ENCODE measurements at places on chromosomes 2 and 18. TPM values are rescaled to one million over a fixed set of nuclear protein-coding genes. Genes with fewer than 3 reads are reported as not detected.
A peak's percentile ranks its signal among the peaks of the same experiment; 100 is the strongest.

The LIMS3 gene
- total RNA-seq: 10.0 TPM

- no peak overlapping the region for H3K4me3 ChIP-seq
- peaks cover 14% of the 10 kb centered on the region for H3K36me3 ChIP-seq
- H3K27ac ChIP-seq: no peak overlapping the region
- DNase-seq: peak; percentile 1
- peaks cover 11% of the 10 kb centered on the region for H3K27me3 ChIP-seq
Measured at GRCh38 chr2:109375656-109376055, 238.1 kb downstream of the SEPTIN10 start.

The SLC39A6 gene
- total RNA-seq: 28.2 TPM

- peaks cover 6% of the 10 kb centered on the region for H3K36me3 ChIP-seq
- H3K27me3 ChIP-seq: peaks cover 2% of the 10 kb centered on the region
- H3K27ac ChIP-seq: peak overlapping the region; percentile 62
- peaks cover 41% of the 10 kb centered on the region for H3K4me1 ChIP-seq
- no peak overlapping the region for H3K4me3 ChIP-seq
- no peak for DNase-seq
Measured at GRCh38 chr2:230721712-230722111, 9.1 kb downstream of the CAB39 start.

The TEKT4 gene
- total RNA-seq: not detected

DNA sequence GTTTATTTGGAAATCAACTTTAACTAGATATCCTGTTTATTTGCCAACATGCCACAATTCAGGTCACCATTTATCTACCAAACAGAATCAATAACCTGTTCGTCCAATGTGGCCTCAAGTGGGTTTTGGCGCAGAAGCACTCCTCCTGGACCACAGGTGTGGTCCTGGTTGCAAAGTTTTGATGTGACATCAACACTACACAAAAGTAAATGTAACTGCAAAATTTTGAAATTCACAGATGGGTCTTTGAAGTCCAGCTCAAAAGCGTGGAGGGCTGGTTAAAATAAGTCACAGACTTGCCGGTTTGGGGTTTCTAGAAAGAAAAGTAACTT is 474 bp upstream of the GCA start:
- H3K4me1 ChIP-seq: peaks cover 32% of the 10 kb centered on the region
- peak overlapping the region; percentile 84 for H3K27ac ChIP-seq
- peak overlapping the region; percentile 97 for H3K4me3 ChIP-seq
- no peak for DNase-seq

DNA sequence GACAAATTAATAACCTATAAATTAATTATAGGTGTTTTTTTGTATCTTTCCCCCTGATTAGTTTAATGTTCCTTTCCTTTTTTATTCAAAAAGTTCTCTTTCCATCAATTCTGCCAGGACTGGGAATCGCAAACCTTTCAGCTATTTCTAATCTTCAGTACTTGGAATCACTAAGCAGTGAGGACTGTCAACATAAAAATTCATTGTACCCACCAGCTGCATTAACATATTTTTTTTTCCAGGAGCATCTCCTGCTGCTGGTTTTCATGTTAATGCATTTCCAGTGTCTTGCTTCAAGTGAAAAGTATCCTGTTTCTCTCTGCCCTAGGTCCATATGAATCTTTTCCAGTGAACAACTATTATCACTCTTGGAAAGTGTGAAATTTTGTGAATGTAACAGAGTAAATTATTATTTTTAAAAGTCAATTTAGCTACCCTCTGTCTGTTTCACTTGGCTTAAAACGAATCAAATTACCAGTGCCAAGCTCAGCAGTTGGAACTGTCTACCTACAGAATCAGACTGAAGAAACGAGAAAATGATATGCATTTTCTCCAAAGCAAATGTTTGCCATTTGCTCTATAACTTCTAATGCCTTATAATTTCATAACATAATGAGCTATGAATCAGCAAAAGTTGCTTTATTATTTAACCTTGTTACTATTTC is 804.4 kb downstream of the EPHA4 start:
- H3K4me3 ChIP-seq: no peak overlapping the region
- no peaks in the 10 kb centered on the region for H3K36me3 ChIP-seq
- no peaks in the 10 kb centered on the region for H3K4me1 ChIP-seq
- H3K27ac ChIP-seq: no peak overlapping the region
- no peaks in the 10 kb centered on the region for H3K27me3 ChIP-seq

DNA sequence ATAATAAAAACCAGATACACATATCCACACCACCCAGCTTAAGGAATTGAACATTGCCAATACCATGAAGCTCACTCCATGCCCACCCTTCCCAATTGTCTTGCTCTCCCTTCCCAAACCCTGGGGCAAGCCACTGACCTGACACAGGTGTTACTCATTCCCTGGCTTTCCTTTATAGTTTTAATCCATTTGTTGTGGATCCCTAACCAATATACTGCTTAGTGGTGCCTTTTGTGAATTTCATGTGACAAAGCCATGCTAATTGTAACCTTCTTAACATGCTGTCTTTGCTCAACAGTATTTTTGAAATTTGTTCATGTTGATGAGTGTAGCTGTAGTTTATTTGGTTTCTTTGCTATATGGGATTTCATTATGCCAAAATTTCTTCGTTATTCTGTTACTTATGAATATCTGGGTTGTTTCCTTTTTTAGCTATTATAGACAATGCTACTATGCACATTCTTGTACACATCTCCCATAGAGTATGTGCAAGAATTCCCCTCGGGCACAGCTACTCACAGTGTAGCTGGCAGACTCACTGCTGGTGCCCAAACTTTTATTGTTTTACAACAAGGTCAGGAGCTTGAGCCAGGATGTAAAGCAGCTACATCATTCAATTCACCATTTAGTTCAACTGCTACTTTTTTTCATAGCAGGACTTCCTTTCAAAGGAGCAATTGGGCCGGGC is 90.8 kb upstream of the ATL2 start:
- H3K4me1 ChIP-seq: no peaks in the 10 kb centered on the region
- H3K36me3 ChIP-seq: no peaks in the 10 kb centered on the region

- peaks cover 16% of the 10 kb centered on the region for H3K4me1 ChIP-seq
- peak overlapping the region; percentile 33 for H3K4me3 ChIP-seq
- H3K27me3 ChIP-seq: no peaks in the 10 kb centered on the region
- DNase-seq: no peak
Measured at GRCh38 chr2:69693059-69693774, 48.7 kb upstream of the ANXA4 start.

DNA sequence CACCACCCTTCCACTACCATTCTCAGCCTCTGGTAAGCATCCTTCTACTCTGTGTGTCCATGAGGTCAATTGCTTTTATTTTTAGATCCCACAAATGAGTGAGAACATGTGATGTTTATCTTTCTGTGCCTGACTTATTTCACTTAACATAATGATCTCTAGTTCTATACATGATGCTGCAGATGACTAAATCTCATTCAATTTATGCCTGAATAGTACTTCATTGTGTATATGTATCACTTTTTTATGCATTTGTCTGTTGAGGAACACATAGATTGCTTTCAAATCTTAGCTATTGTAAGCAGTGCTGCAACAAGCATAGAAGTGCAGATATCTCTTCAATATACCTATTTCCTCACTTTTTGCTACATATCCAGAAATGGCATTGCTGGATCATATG is 733.3 kb downstream of the SUCLG1 start:
- no peaks in the 10 kb centered on the region for H3K4me1 ChIP-seq
- no peaks in the 10 kb centered on the region for H3K36me3 ChIP-seq
- peaks cover 4% of the 10 kb centered on the region for H3K27me3 ChIP-seq
- H3K27ac ChIP-seq: no peak overlapping the region
- no peak overlapping the region for H3K4me3 ChIP-seq

The IL36G gene
- total RNA-seq: not detected

DNA sequence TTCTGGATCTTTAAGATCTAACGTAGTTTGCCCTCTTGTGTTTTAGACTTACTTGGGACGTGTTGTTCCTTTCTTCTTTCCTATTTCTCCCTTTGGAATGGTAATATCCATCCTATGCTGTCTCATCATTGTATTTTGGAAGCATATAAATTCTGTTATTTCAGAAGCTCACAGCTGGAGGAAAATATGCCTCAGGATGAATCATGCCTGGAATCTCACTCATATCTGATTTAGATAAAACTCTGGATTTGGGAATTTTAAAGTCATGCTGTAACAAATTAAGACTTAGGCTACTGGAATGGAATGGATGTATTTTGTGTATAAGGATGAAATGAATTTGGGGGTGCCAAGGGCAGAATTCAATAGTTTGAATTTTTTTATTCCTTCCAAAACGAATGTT is 245.2 kb upstream of the GULP1 start:
- no peaks in the 10 kb centered on the region for H3K27me3 ChIP-seq
- H3K4me3 ChIP-seq: no peak overlapping the region
- H3K4me1 ChIP-seq: no peaks in the 10 kb centered on the region

DNA sequence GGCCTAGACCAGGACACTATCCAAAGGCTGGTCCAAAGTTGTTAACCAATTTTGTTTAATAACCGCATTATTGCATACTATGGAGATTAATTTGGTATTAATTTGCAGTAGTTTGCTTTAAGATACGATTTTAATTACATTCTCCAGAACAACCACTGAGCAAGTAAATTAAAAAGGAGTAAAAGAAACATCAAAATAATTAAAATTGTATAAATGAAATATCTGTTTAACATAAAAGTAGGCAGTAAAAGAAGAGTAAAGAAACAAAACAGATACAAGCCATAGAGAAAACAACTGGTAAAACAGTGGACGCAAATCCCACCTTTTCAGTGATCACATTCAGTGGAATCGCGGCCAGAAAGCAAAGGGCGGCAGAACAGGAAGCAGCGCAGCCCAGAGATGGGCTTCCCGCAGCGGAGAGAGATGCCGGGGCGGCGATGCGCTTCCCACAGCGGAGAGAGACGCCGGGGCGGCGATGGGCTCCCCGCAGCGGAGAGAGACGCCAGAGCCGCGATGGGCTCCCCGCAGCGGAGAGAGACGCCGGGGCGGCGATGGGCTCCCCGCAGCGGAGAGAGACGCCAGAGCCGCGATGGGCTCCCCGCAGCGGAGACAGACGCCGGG is 176.8 kb downstream of the RTP5 start:
- peak overlapping the region; percentile 85 for H3K4me3 ChIP-seq
- H3K4me1 ChIP-seq: peaks cover 7% of the 10 kb centered on the region

The SERPINB10 gene
- total RNA-seq: not detected

DNA sequence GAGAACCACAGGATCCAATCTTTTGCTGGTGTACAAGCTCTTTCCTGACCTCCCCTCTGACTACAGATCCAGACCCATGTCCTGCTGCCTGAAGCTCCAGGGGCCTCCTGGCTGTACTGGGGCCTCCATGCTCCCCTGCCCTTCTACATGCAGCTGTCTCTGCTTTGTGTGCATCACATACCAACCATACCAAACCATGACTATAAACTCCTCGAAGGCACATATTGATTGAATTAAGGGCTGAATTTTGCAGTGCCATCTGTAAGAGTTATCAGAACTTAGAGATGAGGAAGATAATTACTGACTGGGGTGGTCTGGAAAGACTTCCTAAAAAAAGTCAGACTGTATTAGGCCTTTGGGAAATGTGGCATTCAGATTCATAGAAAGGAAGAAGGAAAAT is 139.9 kb upstream of the CXCR4 start:
- no peaks in the 10 kb centered on the region for H3K36me3 ChIP-seq
- DNase-seq: no peak
- H3K4me3 ChIP-seq: no peak overlapping the region
- H3K27ac ChIP-seq: no peak overlapping the region

- H3K27me3 ChIP-seq: peaks cover 28% of the 10 kb centered on the region
- no peaks in the 10 kb centered on the region for H3K36me3 ChIP-seq
- DNase-seq: peak; percentile 36
- H3K27ac ChIP-seq: no peak overlapping the region
- peaks cover 21% of the 10 kb centered on the region for H3K4me1 ChIP-seq
Measured at GRCh38 chr2:199468561-199469513, 11.1 kb upstream of the SATB2 start.

DNA sequence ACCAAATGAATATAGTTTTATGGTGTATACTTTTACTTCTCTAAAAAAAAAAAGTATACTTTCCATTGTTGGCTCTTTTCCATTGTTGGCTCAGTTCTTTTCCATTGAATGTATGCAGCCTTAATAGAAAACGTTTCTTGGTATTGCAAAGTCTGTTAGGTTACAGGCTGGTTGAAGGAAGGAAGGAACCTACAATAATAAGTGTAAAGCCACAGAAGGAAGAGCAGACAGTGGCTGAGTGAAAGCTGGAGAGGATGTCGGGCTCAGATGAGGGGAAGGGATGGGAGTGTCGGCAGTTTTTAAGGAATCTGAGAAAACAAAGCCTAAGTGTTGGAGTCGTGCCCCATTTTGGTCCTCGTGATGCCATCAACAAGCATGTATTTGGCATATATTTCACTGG is 6.8 kb downstream of the COPS8 start:
- H3K36me3 ChIP-seq: peaks cover 32% of the 10 kb centered on the region
- H3K4me1 ChIP-seq: peaks cover 61% of the 10 kb centered on the region
- H3K4me3 ChIP-seq: peak overlapping the region; percentile 6
- peak overlapping the region; percentile 85 for H3K27ac ChIP-seq

GRCh38 chr18:62523631-62524439 is 1.0 kb downstream of the ZCCHC2 start:
- DNase-seq: peak; percentile 39
- peaks cover 26% of the 10 kb centered on the region for H3K4me1 ChIP-seq
- H3K27me3 ChIP-seq: peaks cover 8% of the 10 kb centered on the region
- no peak overlapping the region for H3K27ac ChIP-seq

The CYTIP gene
- not detected for total RNA-seq

DNA sequence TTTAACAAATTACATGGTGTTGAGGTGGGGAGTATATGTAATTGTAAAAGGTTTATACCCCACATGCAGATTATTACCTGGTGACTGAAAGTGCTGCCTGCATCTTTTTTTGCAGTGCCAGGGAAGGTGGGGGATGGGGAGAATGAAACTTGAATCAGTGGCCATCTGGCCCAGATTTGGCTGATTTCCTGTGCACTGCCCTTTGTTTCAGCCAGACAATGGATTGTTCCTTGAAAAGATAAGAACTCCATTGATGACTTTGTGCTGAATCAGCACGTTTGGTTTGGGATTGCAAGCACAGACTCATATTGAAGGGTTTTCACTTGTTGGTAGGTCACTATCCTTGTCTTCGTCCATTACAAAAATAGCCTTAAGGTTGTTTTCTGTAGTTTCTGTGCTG is 20.9 kb downstream of the GREB1L start:
- peaks cover 63% of the 10 kb centered on the region for H3K4me1 ChIP-seq
- H3K36me3 ChIP-seq: no peaks in the 10 kb centered on the region
- peak overlapping the region; percentile 96 for H3K27ac ChIP-seq
- H3K4me3 ChIP-seq: peak overlapping the region; percentile 31
- peaks cover 5% of the 10 kb centered on the region for H3K27me3 ChIP-seq
- DNase-seq: peak; percentile 64

The DSG1 gene
- not detected for total RNA-seq

The DYNAP gene
- not detected for total RNA-seq

Measured in endothelial cell (in vitro differentiated cells).